ENCODE measurements at places on chromosomes 4 and X.

GRCh38 chrX:138711399-138712347 lies at the start of gene FGF13:
Gene FGF13 (minus strand): TSS chrX:138711717. CDS start chrX:138711003, 714 bp downstream.
- no peak for DNase-seq

GRCh38 chr4:108511618-108512017 lies 108.8 kb upstream of the RPL34 start:
- DNase-seq = no peak

DNA sequence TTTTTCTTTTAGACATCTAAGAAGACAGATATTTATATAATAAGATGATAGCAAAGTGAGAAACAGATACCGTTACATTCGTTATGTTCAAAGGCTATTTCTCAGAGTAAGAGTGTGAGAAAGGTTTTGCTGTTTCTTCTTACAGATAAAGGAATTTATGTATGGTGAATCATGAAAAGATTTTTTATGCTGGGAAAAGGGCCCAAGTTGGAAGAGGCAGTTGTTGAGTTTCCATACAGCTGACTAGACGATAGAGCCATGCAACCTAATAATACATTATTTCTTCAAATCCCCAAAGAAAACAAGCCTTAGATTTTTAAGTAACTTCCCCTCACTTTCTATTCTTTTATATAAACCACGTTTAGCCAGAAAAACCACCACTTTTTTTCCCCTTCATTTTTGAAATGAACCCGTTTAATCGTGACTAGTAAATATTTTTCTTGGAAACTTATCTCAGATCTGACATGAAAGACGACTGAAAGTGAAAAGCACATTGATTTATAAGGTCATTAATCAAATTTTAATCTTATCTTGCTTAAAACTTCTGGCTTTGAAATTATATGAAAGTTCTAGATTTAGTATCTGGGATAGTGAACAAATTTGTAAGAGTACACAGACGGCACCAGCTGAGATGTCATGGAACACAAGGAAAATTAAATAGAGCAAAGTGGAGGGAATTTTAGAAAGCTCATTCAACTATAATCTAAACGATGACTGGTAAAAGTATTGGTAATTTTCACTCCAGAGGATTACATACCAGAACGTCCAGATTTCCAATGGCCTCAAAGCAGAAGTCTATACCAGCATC lies 10.9 kb downstream of the ADH6 start:
- no peak for DNase-seq

DNA sequence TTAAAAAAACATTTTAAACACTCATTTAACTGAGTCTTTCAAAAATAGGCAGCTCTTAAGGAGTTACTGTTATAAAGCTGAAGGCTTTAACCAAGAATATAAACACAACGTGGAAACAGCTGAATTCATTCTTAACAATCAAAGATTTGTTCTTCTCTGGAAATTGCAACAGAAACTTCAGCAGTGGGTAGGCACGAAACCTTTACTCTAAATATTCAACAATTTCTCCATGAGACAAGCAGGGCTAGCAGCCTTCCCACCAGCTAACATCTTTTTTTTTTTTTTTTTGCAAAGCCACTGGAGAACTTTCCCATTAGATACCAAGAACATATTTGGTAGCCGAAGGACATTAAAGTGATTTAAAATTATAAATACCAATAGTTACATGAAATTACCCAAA lies 78.2 kb upstream of the PRSS48 start:
- DNase-seq = no peak

DNA sequence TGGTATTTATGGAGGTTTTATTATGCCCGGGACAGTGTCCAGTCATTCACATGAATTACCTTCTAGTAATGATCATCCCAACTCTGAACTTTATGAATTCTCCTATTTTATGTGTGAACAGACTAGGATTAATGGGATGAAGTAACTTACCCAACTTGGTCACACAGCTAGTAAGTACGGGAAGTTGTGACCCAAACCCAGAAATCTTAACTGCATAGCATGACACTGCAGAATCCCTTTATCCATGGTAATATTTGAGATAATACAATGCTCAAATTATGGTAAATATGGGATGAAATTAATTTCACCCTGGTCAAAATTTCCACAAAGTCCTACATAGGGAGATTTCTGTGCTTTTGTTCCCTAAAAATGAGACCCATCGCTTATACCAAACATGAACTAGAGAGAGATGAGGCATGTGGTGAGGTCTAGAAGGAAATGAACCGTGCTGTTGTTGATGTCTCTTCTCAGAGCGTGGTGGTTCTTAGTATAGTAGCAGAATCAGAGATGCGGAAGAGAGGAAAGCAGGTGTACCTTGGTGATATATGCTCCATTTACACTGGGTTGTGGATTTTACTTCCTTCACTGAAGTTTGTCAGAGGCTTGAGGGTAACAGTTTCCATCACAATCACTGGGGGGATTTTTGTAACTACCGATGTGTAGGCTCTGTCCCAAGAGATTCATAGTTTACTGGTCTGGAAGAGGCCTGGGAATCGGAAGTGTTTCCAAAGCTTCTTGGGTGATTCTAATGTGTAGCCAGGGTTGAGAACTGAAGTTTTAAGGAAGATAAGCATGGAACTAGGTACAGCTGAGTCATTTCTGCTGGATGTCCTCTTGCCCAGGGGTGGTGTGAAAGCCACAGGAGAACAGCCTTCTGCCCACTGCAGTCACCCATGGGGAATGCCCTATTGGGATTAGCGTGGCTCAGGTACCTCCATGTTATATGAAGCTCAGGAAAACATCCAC lies 30.2 kb upstream of the FAM9C start:
- peak; percentile 58 for DNase-seq

GRCh38 chr4:18847249-18847890 lies 825.8 kb upstream of the LCORL start:
- no peak for DNase-seq

GRCh38 chr4:38805530-38806145 lies 1.0 kb upstream of the TLR1 start:
- DNase-seq = peak; percentile 37

DNA sequence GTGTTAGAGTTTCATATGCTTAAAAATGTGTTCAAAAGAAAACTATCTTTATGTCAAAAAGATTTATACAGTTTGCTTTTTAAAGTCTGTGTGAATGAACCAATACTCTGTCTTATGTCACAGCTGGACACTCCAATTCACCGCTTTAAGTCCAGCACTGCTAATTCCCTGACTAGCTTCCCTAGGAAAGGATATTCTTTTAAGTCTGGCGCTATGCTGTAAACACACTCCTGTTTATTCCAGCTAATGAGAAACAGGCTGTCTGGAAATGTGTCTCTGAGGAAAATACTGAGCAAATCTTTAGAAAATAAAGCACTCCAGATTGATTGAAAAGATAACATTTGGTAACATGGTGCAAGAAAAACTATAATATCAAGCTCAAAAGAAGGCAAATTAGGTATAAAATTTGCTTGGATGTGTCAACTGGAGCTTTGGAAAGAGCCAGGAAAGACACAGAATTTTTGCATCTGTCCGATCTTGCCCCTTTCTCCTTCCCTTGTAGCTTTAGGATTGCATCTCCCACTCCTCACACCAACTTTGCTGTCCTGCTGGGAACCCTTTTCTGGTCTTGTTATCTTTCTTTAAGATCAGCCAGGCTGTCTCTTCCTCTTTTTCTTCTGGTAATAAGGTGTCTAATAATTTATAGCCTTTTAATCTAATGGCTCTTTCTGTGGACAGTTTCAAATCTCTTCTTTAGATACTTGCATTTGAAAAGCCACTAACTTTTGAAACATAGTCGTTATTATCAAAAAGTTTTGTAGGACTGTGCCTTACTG lies 40.9 kb upstream of the VEGFC start:
- no peak for DNase-seq

GRCh38 chr4:9816285-9816684 lies 34.9 kb downstream of the DRD5 start:
- no peak for DNase-seq

DNA sequence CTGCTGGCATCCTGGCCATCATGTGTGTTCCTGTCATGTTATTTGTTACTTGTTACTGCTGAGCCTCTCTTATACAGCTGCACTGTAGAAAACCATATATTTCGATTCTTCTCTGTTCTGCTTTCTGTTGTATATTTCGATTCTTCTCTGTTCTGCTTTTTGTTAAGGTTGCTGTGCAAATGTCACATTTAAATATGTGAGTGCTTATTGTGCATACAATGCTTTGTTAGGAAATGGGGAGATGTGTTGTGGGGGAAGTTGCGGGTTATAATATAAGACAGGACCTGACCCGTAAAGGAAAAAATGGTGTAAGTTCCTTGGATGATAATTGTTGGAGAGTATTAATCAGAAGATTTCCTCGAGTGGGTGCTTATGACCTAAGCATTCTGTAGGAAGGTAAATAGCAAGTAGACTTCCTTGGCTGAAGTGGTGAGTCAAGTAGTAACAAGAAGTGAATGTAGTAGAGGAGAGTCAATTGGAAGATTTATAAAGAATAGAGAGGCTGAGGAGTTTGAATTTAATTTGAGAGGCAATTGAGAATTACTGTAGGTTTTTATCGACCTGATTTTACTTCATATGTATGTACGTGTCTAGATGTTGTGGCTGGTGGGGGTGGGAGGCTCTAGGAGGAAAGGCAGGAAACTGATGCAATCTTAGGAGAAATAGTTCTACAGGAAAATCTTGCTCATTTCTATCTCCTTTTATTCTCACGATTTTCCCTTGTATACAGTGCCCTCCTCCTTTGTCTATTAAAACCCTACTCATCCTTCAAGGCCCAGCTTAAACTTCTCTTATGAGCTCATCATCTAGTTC lies 8.5 kb downstream of the OGT start:
- no peak for DNase-seq

GRCh38 chr4:24582235-24582832 lies 2.0 kb downstream of the DHX15 start:
- DNase-seq = no peak

DNA sequence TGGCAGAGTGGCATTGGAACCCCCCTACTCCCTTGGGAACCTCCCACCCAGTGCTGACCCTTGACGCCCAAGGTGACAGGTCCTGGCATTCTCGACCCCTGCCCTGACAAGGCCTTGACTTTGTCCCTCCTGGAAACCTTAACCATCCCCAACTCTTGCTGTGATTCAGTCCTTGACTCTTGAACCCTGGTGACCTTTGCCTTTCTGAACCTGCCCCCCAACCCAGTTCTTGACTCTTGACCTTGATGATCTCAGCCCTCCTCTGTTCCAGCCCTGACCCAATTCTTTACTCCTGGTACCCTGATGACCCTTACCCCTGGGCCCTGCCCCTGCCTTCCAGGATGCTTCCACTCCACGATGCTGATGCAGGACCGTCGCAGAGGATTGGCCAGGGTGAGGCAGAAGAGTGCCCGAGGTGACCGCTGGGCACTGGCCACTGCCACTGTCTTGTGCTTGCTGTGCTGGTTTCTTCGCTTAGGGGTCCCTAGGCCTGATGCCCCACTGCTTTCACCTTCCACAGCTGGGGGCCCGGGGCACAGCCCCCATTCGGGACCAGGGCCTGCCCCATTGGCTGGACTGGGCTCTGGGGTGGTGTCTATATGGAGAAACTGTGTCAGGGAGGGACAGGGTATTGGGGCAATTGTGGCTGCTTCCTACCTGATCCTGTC lies 1.7 kb downstream of the CACNA1F start:
- no peak for DNase-seq

DNA sequence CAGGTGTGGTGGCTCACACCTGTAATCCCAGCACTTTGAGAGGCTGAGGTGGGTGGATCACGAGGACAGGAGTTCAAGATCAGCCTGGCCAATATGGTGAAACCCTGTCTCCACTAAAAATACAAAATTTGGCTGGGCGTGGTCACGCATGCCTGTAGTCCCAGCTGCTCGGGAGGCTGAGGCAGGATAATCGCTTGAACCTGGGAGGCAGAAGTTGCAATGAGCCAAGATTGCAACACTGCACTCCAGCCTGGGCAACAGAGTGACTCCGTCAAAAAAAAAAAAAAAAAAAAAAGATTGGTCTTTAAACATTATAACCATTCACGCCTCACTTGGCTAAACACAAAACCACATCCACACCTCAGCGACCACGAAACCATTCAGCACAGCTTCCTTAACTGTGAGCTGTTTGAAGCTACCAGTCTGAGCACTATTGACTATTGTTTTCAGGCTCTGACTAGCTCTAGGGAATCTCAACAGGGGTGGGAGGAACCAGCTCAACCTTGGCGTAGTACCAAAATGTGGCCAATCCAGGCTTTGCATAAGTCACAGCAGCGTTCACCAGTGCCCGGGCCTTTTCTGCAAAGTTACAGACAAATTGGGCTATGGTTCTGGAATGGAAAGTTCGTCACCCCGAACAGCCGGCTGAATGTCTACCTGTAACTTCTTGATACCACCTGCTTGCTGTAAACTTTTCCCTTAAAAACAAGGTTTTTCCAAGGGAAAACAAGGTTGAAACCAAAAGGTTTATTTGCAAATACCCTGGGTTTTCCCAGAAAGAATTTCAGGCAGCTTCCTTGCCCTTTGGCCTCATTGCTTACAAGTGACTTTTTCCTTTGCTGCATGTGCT lies 73.6 kb upstream of the DHX15 start:
- DNase-seq = no peak

GRCh38 chr4:173254646-173255045 lies 79.5 kb downstream of the HMGB2 start:
- DNase-seq = no peak

- DNase-seq = peak; percentile 15
Measured at GRCh38 chrX:72048510-72049455, 82.9 kb downstream of the RTL5 start.

- DNase-seq = no peak
Measured at GRCh38 chr4:87589531-87589930, 18.8 kb upstream of the DSPP start.

DNA sequence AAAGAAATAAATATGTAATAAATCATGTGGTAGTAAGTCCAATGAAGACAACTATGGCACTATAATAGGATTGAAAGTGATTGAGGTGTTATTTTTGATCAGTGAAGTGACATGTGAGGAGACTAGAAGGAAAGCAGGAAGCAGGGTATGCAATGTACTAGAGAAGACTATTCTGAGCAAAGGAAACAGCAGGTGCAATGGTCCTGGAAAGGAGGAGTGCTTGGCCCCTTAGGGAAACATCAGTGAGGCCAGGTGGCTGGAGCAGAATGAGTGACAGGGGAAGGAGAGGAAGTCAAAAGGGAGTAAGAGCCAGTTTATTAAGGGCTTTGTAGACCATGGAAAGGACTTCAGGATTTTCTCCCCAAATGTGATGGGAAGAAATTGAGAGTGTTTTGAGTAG lies 207.6 kb upstream of the HCCS start:
- DNase-seq = no peak

DNA sequence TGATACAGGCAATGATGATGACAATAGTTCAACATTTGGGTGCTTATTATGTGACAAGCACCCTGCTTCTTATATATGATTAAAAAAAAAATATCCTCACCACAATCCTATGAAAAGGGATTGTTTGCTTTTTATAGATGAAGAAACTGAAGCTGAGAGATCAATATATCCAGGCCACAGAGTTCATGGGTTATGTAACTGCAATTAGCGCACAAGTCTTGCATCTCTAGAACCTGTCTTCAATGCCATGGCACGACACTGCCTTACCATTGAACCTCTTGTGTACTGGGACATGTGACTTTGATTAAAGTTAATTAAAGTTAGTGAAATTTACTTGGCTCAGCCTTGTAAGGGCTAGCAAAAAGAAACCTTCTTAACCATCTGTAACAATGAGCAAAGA lies 599.7 kb downstream of the ADGRL3 start:
- no peak for DNase-seq

- no peak for DNase-seq
Measured at GRCh38 chr4:159190651-159191050, 87.8 kb downstream of the RAPGEF2 start.

GRCh38 chrX:122219226-122219625 lies 964.9 kb upstream of the GRIA3 start:
- no peak for DNase-seq

Measured in CD4-positive, alpha-beta T cell treated with Interleukin-2 at 100 ng/mL for 4 hours (primary cell).